ENCODE measurements at places on chromosomes 7 and 10.

DNA sequence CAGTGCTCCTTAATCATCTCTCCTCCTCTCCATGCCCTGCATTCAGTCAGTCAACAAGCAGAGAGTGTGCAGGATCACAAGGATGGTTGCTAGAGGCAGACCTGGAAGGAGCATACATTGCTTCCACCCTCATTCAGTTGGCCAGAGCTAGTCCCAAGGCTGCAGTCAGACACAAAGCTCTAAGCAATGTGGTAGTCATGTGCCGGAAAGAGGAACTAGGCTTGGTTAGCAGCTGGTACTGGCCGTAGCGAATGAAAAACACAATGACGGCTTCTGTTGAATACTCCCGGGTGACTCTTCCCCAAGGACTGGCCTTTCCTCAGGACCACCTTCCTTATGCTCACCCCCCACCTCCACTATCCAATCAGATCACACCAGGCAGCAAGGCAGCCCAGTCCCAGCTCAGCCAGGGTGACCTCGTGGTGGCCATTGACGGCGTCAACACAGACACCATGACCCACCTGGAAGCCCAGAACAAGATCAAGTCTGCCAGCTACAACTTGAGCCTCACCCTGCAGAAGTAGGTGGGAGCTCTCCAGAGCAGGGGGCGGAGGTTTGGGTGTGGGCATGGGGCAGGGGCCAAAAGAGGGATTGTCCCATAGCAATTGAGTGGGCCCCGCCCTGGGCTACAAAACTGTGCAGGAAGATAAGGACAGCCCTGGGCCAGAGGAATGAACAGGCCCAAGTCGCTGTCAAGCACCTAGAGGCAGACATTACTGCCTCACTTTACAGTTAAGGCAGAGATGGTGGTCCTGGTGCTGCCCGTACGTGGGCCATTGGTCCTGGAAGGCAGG is 10.9 kb downstream of the LDB3 start:
- no peak for DNase-seq

DNA sequence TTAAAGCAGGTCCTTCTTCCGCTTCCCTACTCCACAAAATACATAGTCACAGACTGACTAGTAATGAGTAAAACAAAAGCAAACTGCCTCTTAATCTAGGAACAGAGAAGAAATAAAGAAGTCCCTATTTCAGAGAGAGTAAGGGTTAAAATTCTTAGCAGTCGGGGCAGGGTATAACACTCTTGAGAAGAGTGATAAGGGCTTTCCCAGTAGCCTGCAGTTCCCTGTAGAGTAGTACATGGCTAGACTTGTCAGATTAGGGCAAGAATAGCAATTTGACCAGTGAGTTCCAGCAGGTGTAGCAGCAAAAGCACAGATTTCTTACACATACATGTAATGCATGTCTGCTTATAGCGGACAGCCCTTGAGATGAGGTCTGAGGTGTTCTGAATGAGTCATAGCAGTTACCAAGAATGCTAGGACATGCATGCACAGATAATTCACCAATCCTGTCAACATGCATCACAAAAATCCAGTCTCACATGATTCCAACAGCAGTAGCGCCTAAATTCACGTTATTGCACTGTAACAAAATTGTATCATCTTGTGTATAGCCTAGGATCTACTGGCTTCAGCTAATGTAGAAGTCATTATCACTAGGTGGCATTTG is 40.7 kb downstream of the BTRC start:
- DNase-seq: no peak

- DNase-seq: no peak
Measured at GRCh38 chr7:34982371-34983019, 54.8 kb downstream of the DPY19L1 start.

DNA sequence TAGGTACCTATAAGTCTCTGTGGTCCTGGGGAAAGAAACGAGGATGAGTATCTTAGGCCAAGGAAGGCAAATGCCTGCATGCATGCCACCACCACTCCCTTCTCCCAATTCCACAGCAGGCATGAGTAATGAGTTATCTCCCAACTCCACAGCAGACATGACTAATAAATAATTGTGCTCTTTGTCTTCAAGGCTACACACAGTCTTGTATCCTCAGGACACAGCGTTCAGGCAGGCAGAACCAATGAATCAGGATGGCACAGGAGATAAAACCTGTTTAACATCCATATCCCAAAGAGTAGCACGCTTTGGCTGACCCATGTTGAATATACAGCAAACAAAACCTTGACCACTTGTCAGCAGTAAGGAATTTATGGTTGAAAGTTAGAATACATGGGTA is 229.7 kb upstream of the NFE2L3 start:
- no peak for DNase-seq

- no peak for DNase-seq
Measured at GRCh38 chr7:80711531-80711930, 73.1 kb downstream of the CD36 start.

DNA sequence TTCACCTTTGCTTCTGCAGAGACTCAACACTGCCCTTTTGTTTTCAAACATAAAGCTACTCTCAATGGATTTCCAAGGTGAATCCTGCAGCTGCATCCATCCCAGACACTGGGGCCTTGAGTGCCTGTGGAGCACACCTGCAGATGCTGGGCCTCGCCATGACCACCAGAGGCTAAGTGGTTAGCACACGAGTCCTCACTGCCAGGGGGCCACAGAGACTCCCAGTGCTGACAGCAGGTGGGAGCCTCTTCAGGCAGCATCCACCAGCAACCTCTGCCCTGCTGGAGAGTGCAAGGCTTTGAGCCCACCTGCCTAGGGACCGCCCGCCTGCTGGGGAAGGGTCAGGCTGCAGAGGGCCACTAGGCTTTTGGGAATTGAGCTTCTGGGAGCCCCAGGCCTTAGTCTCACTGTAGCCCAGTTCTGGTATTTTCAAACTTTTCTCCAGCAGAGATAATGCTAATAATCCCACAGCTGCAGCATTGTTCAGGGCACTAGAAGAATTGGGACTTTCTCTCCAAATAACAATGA is 9.4 kb upstream of the HPS1 start:
- DNase-seq: no peak

DNA sequence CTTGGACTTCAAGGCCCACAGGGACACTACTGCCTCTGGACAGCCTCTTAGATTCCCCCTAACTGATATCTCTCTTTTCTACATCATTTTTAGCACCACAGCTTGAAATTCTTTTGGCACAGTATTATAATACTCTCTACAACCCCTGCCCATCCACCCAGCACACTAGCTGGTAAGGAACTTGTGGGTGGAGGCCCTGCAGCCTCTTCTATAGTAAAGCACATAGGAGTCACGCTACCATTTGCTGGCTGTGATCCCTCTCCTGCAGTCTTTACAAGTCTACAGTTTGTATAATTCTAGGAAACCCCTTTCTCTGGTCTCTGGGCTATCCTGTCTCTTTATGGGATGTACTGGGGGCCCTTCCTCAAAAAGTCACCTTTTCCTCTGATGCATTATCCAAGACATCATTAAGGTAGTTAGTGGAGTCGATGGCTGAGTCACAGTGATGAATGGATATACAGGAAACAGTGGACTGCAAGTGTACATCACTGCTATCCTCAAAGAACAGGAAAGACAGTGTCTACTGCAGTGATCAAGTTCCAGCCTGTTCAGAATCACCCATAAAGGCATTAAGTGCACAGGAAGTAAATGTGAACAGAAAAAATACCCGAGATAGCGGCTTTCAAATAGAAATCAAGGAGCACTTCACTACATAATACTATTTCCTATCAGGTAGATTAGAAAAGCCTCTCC is 54.4 kb downstream of the STK17A start:
- no peak for DNase-seq

GRCh38 chr10:51619365-51619764 is 80.0 kb downstream of the CSTF2T start:
- DNase-seq: no peak

DNA sequence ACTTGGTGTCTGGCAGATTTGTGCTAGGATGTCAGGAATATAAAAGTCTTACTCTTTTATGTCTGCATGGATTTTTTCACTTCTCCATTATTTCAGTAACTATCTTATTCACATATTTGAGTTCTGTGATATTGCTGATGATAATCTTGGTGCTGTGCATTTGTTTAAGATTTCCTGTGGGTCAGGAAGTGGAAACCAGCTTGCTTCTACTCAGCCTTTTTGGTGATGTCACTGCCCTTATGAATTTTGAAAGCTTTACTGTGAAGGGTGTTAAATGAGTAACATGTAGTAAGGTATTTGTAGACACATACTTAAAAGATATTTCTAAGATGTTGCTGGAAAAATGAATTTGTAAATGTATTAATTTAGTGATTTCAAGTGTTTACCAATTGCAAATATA is 69.5 kb upstream of the VOPP1 start:
- no peak for DNase-seq

DNA sequence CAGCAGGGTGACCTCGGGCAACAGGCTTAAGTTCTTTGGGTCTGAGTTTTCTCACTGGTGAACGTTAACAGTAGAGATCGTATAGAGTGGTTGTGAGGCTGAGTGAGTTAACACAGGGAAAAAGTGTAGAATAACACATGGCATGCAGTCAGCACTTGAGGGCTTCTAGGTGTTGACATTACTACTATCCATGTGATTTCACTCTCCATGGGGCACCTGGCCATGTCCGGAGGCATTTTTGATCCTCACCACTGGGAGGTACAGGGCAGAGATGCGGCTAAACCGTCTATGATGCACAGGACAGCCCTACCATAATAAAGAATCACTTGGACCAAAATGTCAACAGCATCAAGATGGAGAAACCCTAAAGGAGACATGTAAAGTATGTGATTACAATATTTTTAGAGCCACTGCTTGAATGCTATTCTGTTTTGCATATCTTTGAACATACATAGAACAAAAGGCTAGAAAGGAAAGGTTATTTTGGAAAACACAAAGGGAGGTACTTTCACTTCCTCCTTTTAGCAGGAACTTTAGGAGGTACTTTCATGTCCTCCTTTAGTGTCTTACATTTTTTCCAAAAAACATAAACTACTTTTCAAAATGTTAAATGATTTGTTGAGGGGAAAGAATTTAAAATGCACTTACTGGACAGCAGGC is 44.3 kb downstream of the NOD1 start:
- no peak for DNase-seq

DNA sequence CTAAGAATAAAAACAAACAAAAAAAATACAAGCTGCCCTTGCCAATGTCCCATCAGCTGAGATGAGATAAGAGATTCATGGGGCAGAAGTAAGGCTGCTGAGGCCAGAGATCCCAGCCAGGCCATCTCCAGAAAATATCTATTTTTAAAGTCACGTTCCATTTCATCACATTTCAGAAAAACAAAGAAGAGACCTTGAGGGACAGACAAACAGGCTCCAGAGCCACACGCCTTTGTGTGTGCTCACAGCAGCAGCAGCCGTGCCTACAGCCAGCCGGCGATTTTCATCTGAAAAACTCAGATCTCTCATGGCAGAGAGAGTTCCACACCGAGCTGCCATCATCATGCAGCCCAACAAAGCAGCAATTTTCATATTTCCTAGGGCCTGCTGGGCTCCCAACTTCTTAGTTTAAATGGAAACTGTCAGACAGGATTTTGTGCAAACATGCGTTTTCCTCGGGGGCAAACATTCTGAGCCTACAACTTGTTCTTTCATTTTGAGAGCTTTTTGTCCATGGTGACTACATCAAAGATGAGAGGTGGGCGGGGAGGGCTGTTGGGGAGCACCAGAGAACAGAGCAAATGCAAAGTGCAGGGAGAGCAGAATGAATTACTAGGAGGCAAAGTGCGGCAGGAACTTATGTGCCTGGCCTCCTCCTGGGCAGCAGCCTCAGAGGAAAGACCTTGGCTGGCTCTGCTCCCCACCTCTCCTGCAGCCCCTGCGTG is 38.8 kb downstream of the DLG5 start:
- DNase-seq: no peak

- no peak for DNase-seq
Measured at GRCh38 chr10:45421221-45422097, 47.4 kb downstream of the ALOX5 start.

DNA sequence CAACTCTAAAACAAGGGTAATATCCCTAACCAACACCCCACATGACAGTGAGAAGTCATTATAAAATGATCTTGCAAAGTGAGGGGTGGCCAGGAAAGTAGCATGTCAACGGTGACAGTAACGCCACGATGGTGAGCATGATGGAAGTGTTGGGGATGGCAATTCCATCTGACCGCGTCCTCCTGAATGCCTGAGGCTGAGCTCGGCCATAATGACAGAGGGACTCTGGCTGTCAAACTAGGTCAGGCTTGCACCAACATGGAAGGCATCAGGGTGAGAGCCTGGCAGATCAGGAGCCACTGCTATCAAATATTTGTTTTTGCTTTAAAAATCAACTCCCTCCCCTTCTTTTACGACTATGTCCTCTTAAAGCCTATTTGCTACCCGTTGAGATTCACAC is 55.7 kb upstream of the EFCAB10 start:
- DNase-seq: no peak

GRCh38 chr7:126501617-126502016 is 751.1 kb downstream of the GRM8 start:
- DNase-seq: no peak

GRCh38 chr7:54189330-54189729 is 352.8 kb upstream of the VSTM2A start:
- DNase-seq: no peak

DNA sequence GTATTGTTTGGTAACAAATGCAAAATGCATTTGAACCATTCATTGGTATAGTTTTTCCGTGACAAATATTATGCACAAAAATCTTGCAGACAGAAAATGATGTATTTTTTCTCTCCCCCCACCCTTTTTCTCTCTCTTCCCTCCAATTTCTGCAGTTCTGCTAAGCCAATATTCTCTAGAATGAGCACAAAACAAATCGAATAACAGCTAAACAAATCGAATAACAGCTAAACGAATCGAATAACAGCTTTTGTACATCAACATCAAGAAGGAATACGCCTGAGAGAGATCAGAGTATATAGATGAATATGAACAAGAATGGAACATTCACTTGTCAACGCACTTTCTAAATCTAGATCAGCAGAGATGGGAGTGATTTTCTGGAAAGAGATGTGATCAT is 108.0 kb upstream of the KMT2E start:
- no peak for DNase-seq

Data from stimulated activated CD4-positive, alpha-beta T cell treated with anti-CD3 and anti-CD28 coated beads, Interleukin-12 subunit alpha, Interleukin-12 subunit beta, amount 100 ng/mL, for 48 hours (primary cell).